ENCODE measurements at places on chromosomes 4 and X. TPM values are rescaled to one million over a fixed set of nuclear protein-coding genes. Genes with fewer than 3 reads are reported as not detected.

Gene CCDC160
- polyA plus RNA-seq: 0.43 TPM

Gene HSFX2
- polyA plus RNA-seq: 1.1 TPM

Gene ARHGAP6
- 2.3 TPM for polyA plus RNA-seq

Gene TMEM271
- polyA plus RNA-seq: 0.02 TPM

Gene VAMP7
- polyA plus RNA-seq: 34.6 TPM

Gene SPANXB1
- 0.41 TPM for polyA plus RNA-seq

Gene ENAM
- 0.07 TPM for polyA plus RNA-seq

DNA sequence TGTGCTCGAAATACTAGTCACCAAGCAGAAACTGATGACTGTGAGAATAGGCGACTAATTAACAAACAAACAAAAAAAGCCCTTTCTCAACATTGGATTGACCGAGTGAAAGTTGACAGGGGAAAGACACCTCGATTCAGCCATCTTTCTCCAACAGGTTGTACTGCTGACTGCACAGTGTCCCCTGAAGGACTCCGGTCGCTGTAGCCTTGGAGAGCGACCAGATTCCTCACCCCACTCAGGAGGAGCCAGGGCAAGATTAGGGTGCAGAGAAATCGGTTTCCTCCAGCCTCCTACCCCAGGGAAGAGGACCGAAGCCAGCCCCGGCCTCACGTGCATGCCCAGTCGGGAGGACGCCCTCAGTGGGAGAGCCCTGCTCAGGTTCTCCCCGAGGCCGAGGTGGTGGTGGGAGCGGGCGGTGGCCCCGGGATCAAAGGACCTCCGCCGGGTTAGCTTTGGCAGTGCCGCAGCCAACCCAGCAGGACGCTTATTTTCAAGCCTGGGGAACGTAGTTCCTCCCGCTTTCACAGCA lies 1.1 kb upstream of the RAP1GDS1 start:
- no peak for DNase-seq

- no peak for DNase-seq
These were observed 137.2 kb upstream of the HS3ST1 start for GRCh38 chr4:11565899-11566298.

- DNase-seq: no peak
These were observed 782.5 kb upstream of the INTU start for GRCh38 chr4:126850286-126850685.

- DNase-seq: no peak
These were observed 224.2 kb downstream of the DMD start for GRCh38 chrX:32987142-32987541.

DNA sequence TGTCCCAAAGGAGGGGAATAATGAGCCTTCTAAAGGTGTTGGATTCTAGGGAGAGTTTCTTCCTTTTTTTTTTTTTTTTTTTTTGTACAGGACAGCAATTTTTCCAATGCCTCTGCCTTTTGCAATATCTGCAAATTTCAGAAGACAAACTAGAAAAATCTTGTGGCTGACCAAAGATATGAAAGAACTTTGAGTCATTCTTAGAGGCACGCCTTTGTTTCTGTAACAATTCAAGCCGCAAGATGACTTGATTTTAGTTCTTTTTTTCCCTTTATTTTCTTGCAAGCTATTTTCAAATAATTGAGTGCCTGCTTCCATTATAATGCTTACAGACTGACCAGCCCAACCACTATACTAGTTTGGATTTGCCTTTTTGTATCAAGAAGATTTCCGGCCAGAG lies 47.6 kb upstream of the UXT start:
- no peak for DNase-seq

DNA sequence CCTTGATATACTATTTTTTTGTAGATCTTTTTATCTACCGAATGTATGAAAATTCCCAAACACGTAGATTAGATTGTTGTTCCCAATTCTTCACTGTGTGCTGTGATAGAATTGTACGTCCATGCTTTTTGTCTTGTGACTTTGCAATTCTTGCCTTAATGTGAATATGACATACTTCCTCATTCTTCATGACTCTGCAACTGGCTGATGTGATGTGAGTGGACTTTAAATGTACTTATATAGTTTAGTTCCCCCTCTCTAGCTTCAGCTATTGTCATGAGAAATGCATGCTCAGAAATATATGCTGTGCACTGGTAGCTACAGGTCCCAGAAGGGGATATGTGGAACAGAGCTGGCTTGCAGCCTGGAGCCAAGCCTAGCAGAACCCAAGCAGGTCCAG lies 89.4 kb downstream of the FTHL17 start:
- DNase-seq: no peak

GRCh38 chr4:99252746-99253145 lies 33.7 kb upstream of the ADH6 start:
- no peak for DNase-seq

DNA sequence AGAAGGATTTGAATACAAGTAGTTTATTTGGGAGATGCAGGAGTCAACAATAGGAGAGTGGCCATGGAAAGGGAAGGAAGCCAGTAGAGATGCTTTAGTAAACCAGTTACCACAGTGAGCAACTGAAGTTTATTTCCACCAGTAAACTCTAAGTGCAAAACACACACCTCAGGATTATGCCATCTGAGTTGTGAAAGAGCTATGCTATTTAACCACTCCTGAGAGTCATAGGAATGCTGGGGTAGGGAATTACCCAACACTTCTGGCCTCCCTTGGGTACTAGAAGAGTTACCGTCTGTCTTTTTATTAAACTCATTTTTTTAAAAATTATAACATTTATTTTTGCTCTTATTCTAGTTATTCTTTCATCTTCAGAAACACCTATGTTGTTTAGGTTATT lies 834.6 kb upstream of the AMOT start:
- no peak for DNase-seq

GRCh38 chr4:84530454-84530853 lies 31.4 kb upstream of the NKX6-1 start:
- peak; percentile 25 for DNase-seq

GRCh38 chr4:171846232-171846631 lies 33.0 kb downstream of the GALNTL6 start:
- DNase-seq: no peak

GRCh38 chr4:53015681-53016080 lies 153.6 kb downstream of the RASL11B start:
- peak; percentile 17 for DNase-seq

GRCh38 chr4:32268863-32269262 lies 1548.7 kb downstream of the PCDH7 start:
- DNase-seq: no peak

GRCh38 chrX:97155816-97156215 lies 272.1 kb downstream of the RPA4 start:
- no peak for DNase-seq

GRCh38 chr4:110867251-110867960 lies 244.5 kb upstream of the PITX2 start:
- no peak for DNase-seq

DNA sequence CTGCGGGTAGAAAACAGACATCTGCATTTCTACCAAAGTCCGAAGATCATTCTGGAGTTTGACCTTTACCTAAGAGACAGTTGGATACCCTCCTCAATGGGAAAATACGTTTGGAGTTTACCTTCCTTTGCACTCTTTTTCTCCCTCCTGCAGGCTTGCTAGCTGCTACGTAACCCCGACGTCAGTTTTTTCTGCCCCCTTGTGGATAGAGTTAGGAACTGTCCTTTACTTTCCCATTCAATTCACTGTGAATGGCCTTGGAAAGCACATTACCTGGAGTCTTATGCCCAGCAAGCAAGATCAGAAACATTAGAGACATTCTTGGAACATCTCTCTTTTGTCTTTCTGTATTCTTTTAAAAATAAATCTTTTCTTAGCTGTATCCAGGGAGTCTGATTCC lies 250.7 kb downstream of the NAP1L3 start:
- DNase-seq: no peak

GRCh38 chrX:46770817-46771163 lies 11.9 kb upstream of the SLC9A7 start:
- DNase-seq: no peak

- DNase-seq: no peak
These were observed 72.1 kb upstream of the FAM241A start for GRCh38 chr4:112073181-112073580.

Data from thymus (tissue), 14 donors.